ENCODE measurements at places on chromosomes 5 and 9.
A peak's percentile ranks its signal among the peaks of the same experiment; 100 is the strongest.

DNA sequence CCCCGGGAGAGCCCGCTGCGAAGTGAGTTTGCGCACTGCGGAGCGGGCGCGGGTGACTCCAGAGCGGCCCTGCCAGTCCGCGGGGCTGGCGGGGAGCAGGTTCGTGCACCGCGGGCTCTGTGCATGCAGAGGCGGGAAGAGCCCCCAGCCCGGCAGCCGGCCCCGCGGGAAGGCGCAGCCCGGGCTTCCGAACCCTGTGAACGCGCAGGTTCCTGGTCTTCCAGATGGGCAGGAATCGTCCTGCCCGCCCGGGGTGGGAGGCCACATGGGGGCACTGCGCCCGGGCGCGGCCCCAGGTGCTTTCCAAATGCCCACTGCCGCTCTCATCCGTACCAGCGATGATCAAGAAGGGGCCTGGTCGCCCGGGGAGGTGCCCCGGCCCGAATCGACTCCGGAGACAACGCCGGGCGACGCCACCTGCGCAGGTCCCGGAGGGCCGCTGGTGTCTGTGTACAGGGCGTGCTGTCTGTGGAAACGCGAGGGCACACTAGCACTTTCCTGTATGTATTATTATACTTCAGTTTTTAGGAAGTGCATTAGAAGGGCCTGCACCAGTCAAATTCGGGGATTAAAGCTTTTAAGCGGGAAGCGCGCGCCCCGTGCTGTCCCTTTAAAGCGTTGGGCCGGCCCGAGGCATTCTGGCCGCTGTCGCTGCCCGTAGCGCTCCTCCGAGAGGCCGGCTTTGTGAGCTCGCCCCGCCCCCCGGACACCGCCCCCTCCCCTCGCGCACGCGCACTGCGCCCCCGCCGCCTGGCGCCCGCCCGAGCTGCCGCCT lies at the start of gene WDR5:
TSS of gene WDR5 (plus strand) at position 740 of the 775 bp plus-strand sequence. CDS start 3,796 bp downstream, outside the sequence.
- peak within 1 kb of the TSS; percentile 95 for H3K4me3 ChIP-seq
- DNase-seq, result peak; percentile 100
- peak within 1 kb of the TSS; percentile 54 for H3K27ac ChIP-seq

DNA sequence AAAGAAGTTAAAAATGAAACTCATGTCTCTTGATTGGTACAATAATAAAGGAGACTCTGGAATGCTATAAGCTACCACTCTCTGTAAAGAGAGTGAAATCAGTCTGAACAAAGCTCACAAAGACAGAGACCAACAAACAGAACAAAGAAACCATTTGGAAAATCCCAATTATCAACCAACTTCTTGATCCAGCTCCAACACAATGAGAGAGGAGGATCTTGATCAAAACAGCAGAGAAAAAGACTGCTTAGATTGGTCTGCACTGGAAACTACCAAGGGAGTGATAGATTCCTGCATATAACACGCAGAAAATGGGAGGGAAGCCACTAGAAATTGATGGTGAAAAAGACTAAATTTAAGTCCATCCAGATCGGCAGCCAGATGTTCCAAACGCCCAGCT lies 23.1 kb upstream of the RNF38 start:
- peaks cover 7% of the 10 kb centered on the region for H3K4me1 ChIP-seq
- H3K27me3 ChIP-seq, result no peaks in the 10 kb centered on the region
- no peak for DNase-seq
- H3K27ac ChIP-seq, result no peak overlapping the region
- no peak overlapping the region for H3K4me3 ChIP-seq
- H3K36me3 ChIP-seq, result peaks cover 9% of the 10 kb centered on the region

- H3K36me3 ChIP-seq, result no peaks in the 10 kb centered on the region
- no peak overlapping the region for H3K27ac ChIP-seq
- no peaks in the 10 kb centered on the region for H3K27me3 ChIP-seq
- DNase-seq, result no peak
- H3K4me3 ChIP-seq, result no peak overlapping the region
- H3K4me1 ChIP-seq, result peaks cover 24% of the 10 kb centered on the region
Measured at GRCh38 chr9:112029921-112030444, 133.4 kb downstream of the UGCG start.

- no peak overlapping the region for H3K27ac ChIP-seq
- no peaks in the 10 kb centered on the region for H3K27me3 ChIP-seq
- DNase-seq, result no peak
- no peak overlapping the region for H3K4me3 ChIP-seq
- H3K36me3 ChIP-seq, result no peaks in the 10 kb centered on the region
Measured at GRCh38 chr5:160497878-160498277, 76.2 kb downstream of the PTTG1 start.

- H3K36me3 ChIP-seq, result no peaks in the 10 kb centered on the region
- H3K4me3 ChIP-seq, result no peak overlapping the region
- H3K4me1 ChIP-seq, result no peaks in the 10 kb centered on the region
- DNase-seq, result peak; percentile 67
- no peak overlapping the region for H3K27ac ChIP-seq
Measured at GRCh38 chr9:132411091-132411508, 1.1 kb downstream of the CFAP77 start.

- no peaks in the 10 kb centered on the region for H3K4me1 ChIP-seq
- no peak overlapping the region for H3K4me3 ChIP-seq
- DNase-seq, result no peak
- no peaks in the 10 kb centered on the region for H3K36me3 ChIP-seq
Measured at GRCh38 chr5:98941131-98941883, 12.5 kb upstream of the CHD1 start.
